ENCODE measurements at places on chromosomes 12 and 14.
A peak's percentile ranks its signal among the peaks of the same experiment; 100 is the strongest.

- DNase-seq, result no peak
Observed at GRCh38 chr14:21191261-21191808, 35.5 kb upstream of the OR5AU1 start.

- peak; percentile 83 for DNase-seq
Observed at GRCh38 chr14:20632831-20633691, 8.4 kb downstream of the OR6S1 start.

- no peak for DNase-seq
Observed at GRCh38 chr12:116303929-116304328, 26.4 kb upstream of the MED13L start.

- DNase-seq, result no peak
Observed at GRCh38 chr14:76115010-76115422, 36.7 kb upstream of the GPATCH2L start.

- peak; percentile 6 for DNase-seq
Observed at GRCh38 chr12:69210661-69211060, 28.7 kb upstream of the CPSF6 start.

- no peak for DNase-seq
Observed at GRCh38 chr14:57382283-57382682, 8.1 kb upstream of the NAA30 start.

GRCh38 chr12:24820872-24821271 lies 128.0 kb downstream of the BCAT1 start:
- no peak for DNase-seq

DNA sequence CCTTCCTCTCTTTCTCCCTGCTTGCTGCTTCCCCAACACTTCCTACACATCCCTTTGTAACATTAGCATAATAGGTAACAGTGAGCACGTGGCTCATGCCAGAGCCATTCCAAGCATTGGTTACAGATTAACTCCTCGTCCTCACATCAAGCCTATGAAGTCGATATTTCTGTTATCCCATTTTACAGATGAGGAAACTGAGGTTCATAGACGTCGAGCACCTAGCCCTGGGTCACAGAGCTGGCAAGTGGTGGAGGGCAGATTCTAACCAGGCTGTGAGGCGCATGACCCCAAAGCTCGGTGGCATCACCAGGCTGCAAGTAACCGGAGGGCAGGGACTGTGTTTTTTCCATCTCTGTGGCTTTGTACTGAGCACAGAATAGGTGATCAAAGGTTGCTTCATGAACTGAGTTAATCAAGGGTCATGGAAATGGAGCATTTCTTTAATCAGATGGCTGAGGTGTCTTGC lies 5.7 kb upstream of the SERPINA1 start:
- DNase-seq, result peak; percentile 45

- no peak for DNase-seq
Observed at GRCh38 chr14:53949201-53949600, 7.4 kb downstream of the BMP4 start.

DNA sequence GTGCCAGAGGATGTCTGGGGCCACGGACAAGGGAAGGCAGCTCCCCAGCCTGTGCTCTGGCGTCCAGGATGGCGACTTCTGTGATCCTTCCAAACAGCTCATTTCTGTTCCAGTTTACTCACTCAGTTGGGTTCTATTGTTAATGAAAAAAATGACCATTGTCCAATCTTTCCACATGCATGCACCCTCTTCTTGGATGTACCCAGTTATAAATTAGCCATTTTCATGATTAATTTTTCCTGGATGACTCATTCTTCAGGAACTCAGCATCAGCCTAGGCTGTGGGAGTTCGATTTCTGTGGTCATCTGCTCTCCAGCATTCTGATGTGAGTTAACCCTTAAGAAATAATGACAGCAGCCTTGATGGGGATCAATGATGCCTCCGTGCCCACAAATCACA lies 926.8 kb downstream of the BCL11B start:
- DNase-seq, result no peak

Data from activated CD4-positive, alpha-beta T cell treated with anti-CD3 and anti-CD28 coated beads for 48 hours (primary cell).